ENCODE measurements at places on chromosomes 11 and 22.

DNA sequence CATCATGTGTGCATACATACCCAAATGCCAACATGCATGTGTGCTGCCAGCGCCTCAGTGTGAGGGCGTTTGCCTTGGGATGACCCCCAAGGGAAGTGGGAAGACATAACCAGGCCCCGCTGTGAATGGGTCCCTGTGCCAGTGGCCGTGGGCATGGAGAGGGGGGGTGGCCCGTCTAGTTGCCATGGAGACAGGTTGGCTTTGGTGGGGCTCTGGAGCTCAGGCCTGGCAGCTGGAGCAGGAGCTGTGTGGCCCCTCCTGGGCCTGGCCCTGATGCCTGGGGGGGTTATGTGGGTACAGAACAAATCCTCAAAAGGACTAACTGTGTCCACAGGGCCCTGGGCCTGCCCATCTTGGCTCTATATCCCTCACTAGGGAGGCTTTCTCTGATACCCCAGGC, 8.0 kb downstream of the SYT7 start:
- DNase-seq: no peak

DNA sequence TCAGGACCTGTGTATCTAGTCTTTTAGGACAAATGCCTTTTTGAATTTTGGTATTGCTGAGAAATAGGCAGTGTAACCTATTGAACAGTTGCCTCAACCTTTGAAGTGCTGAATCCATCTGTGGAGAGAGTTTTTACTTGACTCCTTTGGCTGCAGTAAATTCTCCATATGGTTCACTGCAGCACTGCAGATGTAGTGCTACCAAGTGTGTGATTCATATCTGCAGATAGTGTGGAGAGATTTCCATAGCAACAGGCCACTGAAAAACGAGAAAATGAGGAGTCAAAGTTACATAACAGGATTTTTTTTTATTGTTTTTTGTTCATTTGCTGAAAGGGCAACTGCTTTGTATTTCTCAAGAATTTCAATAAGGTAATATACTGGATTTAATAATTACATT, 356.1 kb downstream of the RAB38 start:
- no peak for DNase-seq

DNA sequence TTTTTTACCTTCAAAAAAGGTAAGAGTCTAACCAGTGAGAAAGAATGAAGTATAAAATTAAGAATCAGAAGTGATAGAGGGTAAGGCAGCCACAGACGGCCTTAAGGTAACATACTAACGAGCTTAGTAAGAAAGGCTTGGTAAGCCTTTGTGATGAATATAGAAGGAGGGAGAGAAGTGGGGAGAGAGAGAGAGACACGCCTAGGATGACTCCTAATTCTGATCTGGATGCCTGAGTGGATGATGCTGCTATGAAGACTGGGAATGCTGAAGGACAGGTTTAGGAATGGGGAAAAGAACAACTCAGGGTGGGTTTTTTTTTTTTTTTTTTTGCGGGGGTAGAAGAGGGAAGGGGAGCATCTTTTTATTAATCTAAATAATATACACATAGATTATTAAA, 4.8 kb downstream of the FBXO3 start:
- DNase-seq: no peak

GRCh38 chr11:64120951-64121569, 44.9 kb downstream of the MACROD1 start:
- DNase-seq: no peak

GRCh38 chr11:36328966-36329673, 33.0 kb downstream of the PRR5L start:
- DNase-seq: no peak
